NCI-H1092 treated with DMSO at 0.1 percent for 48 hours (cell line): ENCODE measurements at places on chromosomes 2 and 18.

GRCh38 chr2:879540-879939 is 71.1 kb upstream of the SNTG2 start:
- DNase-seq, result no peak

DNA sequence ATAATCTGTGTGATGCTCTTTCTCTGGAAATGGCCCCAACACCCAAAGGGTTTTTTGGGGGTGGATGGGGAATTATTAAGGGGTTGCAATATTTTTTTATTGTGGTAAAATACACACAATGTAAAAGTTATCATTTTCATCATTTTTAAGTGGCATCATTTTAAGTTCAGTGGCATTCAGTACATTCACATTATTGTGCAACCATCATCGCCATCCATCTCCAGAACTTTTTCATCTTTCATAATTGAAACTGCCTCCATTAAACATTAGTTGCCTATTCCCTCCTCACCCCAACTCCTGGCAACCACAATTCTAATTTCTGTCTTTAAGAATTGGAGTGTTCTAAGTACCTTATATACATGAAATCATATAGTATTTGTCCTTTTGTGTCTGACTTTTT is 90.0 kb downstream of the POLR1A start:
- DNase-seq, result no peak

GRCh38 chr18:63148449-63149301 is 170.9 kb downstream of the BCL2 start:
- peak; percentile 73 for DNase-seq

DNA sequence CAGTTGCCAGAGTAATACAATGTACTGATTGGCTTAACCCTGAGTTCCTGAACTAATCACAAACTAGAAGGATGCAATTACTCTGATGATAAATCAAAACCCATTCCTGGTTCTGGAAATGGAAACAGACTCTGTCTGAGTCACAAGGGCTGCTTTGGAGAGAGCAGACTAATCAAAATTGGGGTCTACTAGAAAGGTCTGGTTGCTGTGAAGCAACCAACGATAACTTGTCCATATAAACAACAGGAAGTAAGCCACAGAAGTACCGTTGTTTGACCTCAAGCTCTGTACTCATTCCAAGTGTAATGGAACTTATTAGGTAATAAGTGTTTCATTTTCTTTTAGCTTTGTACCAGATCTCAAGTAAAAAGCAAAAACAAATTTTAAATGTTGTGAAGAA is 49.7 kb downstream of the RASGRP3 start:
- no peak for DNase-seq

- no peak for DNase-seq
Observed at GRCh38 chr2:99754210-99754609, 264.4 kb upstream of the REV1 start.

GRCh38 chr18:60485201-60485600 is 112.6 kb upstream of the MC4R start:
- DNase-seq, result no peak

DNA sequence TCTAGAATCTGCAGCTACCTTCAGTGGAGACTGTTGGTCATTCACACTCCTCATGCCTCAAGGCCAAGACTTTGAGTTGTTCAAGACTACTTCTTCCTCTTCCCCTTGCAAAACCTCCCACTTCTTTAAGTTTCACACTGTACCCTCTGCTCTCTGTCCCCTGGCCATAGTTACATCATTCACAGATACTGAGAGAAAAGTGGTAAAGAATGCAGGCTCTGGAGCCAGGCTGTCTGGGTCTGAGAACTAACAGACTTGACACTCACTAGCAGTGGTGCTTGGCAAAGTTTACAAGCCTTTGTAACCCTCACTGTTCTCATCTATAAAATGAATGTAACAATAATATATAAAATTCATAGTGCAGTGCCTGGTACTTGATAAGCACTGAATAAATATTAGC is 61.8 kb downstream of the CDH20 start:
- no peak for DNase-seq

GRCh38 chr2:144944546-144945220 is 424.8 kb upstream of the ZEB2 start:
- no peak for DNase-seq

GRCh38 chr2:170823088-170823897 is 6.6 kb downstream of the GAD1 start:
- no peak for DNase-seq

GRCh38 chr2:47654790-47655562 is 128.0 kb upstream of the MSH6 start:
- no peak for DNase-seq

DNA sequence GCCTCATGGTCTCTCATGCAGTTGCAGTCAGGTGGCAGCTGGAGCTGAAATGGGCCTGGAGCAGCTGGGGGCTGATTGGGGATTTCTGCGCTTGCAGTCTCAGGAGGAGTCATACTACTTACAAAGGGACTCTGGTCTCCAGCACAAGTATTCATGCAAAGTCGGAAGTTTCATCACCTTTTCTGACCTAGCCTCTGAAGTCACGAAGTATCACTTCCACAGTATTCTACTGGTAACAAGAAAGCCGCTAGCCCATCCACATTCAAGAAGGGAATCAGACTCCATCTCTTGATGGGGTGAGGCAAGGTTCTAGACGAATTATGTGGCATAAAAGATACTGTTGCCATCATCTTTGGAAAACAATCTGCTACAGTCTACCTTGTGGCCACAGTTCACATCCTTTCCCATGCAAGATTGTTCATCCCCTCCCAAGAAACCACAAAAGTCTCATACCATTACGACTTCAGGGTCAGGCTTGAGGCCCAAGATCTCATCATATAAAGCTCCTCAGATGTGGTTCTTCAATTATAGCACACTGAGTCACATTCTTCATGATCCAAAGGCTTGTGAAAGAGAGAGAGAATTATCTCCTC is 95.3 kb downstream of the SMC6 start:
- no peak for DNase-seq

DNA sequence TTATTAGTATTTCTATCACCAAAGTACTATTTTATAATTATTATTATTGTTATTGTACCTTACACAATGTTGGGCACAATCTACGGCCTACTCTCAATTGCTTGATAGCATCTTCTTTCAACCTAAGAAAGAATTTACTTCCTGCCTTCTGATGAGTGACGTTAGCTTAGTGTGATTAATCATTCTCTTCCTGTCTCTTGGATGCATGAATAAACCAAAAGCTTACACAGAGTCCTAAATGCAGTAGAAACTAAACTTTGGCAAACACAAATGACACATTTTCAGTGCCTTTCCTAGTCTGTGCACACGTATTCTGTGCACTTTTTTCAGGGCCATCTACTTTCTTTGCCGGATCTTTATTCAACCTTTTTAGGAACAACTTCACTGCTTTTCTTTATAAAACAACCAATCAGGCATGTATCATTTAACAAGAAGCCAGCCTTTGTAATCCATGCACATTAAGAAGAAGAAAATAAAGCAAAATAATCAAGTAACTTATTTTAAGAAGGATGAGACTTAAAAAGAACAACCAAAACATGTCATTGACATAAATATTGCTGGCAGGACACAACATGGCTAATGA is 19.1 kb downstream of the TRAK2 start:
- DNase-seq, result no peak

- DNase-seq, result peak; percentile 25
Observed at GRCh38 chr2:229780856-229781773, 66.8 kb upstream of the DNER start.
